ENCODE measurements at places on chromosomes 16 and 17. TPM values are rescaled to one million over a fixed set of nuclear protein-coding genes. Genes with fewer than 3 reads are reported as not detected.

GRCh38 chr16:80380514-80380913 lies 160.3 kb upstream of the DYNLRB2 start:
- no peak for DNase-seq

The GLIS2 gene
- 6.6 TPM for total RNA-seq

DNA sequence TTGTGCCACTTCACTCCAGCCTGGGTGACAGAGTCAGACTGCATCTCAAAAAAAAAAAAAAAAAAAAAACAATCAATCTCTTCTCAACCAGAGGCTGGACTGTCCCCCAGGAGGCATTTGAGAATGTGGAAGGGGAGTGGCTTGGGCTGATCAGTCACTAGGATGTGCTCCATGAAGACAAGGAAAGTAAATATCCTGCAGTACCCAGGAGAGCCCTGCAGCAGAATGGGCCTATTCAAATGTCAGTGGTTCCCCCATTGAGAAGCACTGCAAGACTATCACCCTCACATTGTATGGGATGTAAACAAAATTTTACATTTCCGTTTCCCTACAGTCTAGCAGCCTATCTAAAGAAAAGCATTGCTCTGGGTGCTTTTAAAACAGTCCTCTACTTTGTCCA lies 70.3 kb downstream of the DNAH9 start:
- no peak for DNase-seq

The ATAD5 gene
- total RNA-seq, result 10.4 TPM

DNA sequence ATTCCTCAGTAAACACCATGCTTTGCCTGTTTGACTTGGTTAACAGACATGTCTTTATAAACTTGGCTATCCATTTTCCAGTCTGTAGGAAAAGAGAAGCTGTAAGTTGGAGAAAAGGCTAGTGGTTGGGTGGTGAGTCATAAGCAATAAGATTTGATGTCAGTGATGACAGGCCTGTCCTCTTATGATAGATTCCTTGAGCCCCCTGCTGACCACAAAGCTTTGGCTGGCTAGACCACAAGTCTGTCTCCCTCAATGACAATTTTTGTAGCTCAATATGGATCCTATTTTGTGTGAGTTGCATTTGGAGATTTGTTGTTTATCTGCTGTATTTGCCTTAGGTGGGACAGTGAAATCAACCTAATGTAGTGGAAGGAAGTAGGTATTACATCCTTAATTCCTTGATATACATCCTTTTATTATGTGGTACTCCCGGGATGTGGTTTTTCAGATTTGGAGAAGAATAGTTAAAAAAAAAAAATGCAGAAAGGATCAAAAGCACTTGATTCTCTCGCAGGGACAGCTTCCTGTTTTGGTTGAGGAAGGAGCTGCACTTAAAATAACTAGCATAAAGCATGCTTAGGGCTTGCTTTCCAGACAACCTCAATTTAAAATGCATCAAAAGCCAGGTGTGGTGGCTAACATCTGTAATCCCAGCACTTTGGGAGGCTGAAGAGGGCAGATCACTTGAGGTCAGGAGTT lies 67.4 kb downstream of the SIAH1 start:
- peak; percentile 70 for DNase-seq

- DNase-seq, result no peak
Observed at GRCh38 chr17:80919331-80920311, 72.0 kb upstream of the CHMP6 start.

The SMTNL2 gene
- total RNA-seq, result not detected

The DNASE1L2 gene
- 0.16 TPM for total RNA-seq

DNA sequence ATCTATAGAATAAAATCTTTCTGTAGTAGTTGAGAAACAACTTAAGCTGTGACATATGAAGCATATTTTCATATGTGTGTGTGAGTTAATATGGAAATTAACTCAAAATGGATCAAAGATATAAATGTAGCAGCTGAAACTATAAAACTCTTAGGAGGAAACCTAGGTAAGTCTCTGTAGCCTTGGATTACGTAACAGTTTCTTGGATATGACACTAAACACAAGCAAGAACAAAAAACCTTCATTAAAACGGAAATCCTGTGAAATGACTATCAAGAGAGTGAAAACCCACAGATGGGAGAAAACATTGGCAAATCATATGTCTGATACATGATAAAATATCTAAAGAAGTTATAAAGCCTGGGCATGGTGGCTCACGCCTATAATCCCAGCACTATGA lies 104.4 kb downstream of the VPS53 start:
- DNase-seq, result no peak

The CENPX gene
- total RNA-seq, result 41.8 TPM

The CYBA gene
- 41.5 TPM for total RNA-seq

GRCh38 chr17:51015145-51015558 lies 105.5 kb downstream of the SPAG9 start:
- DNase-seq, result peak; percentile 80

GRCh38 chr17:39782481-39782880 lies 44.7 kb downstream of the GRB7 start:
- peak; percentile 89 for DNase-seq

Measured in fibroblast of the aortic adventitia (primary cell).